ENCODE measurements at places on chromosomes 7 and 10.

- H3K36me3 ChIP-seq: no peaks in the 10 kb centered on the region
- DNase-seq: peak; percentile 29
- peak overlapping the region; percentile 6 for H3K4me3 ChIP-seq
- no peak overlapping the region for H3K27ac ChIP-seq
- peaks cover 35% of the 10 kb centered on the region for H3K4me1 ChIP-seq
These were observed 154.3 kb downstream of the ZNF365 start for GRCh38 chr10:62528441-62528840.

DNA sequence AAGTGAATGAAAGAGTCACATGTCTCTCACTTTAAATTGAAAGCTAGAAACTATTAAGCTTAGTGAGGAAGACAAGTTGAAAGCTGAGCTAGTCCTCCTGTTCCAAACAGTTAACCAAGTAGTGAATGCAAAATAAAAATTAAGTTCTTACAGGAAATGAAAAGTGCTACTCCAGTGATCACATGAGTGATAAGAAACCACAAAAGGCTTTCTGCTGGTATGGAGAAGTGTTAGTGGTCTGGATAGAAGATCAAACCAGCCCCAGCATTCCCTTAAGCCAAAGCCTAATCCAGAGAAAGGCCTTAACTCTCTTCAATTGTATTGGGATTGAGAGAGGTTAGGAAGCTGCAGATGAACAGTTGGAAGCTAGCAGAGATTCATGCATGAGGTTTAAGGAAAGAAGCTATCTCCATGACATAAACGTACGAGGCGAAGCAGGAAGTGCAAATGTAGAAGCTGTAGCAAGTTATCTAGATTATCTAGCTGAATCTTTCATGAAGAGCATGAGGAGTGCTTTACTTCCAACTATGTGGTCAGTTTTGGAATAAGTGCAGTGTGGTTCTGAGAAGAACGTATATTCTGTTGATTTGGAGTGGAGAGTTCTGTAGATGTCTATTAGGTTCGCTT, 261.6 kb downstream of the MDFIC start:
- H3K4me1 ChIP-seq: peaks cover 7% of the 10 kb centered on the region
- H3K27ac ChIP-seq: peak overlapping the region; percentile 56
- no peaks in the 10 kb centered on the region for H3K27me3 ChIP-seq
- DNase-seq: no peak

DNA sequence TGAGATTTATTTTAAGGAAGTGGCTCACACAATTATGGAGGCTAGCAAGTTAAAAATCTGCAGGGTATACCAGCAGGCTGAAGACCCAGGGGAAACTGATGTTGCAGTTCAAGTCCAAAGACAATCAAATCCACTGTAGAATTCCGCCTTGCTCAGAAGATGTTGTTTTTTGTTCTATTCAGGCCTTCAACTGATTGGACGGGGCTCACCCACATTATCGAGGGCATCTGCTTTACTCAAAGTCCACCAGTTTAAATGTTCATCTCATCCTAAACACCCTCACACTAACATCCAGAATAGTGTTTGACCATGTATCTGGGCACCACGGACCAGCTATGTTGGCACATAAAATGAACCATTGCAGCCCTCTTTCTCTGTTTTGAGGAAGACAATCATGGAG, 211.2 kb upstream of the GPR26 start:
- no peaks in the 10 kb centered on the region for H3K36me3 ChIP-seq
- no peak overlapping the region for H3K27ac ChIP-seq
- H3K4me3 ChIP-seq: no peak overlapping the region
- no peak for DNase-seq
- peaks cover 28% of the 10 kb centered on the region for H3K27me3 ChIP-seq
- H3K4me1 ChIP-seq: peaks cover 22% of the 10 kb centered on the region

DNA sequence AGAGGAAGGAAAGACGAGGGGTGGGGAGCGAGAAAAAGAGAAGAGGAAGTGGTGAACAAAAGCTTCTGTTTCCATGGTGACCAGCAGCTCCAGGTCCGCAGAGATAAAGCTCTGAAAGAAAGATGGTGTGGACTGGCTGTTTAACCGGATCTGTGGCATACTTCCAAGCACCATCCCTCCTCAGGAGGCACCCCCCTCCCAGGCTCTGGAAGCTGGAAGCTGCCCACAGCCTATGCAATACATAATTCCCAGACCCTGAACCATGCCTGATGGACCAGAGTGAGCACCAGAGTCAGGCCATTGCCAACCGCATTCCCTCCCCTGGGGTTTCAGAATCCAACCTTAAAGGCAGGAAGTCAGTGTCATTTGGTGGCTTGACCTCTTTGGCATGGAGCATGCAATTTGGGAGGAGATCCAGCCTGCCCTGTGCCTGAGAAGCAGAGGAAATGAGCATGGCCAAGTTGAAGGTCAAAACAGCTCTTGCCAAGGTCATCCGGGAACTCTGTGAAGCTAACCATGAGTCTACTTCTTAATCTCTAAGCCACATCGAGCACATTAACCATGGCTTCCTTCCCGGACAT, 22.2 kb upstream of the CPXM2 start:
- no peaks in the 10 kb centered on the region for H3K27me3 ChIP-seq
- peak; percentile 3 for DNase-seq
- no peaks in the 10 kb centered on the region for H3K36me3 ChIP-seq
- H3K4me1 ChIP-seq: peaks cover 6% of the 10 kb centered on the region
- H3K27ac ChIP-seq: no peak overlapping the region

DNA sequence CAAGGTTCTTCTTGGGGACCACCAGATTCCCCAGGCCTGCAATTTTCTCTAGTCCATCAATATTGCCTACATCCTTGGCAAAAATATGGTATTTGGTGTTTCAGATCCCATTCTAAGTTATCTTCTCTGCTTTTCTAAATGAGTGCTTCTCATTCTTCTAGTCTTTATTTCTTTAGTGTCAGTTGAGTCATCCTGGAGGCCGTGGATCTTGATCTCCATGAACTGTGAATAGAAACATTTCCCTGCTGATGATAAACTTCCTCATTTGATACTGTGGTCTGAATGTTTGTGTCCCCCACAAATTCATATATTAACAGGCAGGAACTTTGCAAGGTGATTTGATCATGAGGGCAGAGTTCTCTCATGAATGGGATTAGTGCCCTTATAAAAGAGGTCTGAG, 779.3 kb downstream of the INHBA start:
- DNase-seq: no peak
- no peaks in the 10 kb centered on the region for H3K27me3 ChIP-seq
- H3K27ac ChIP-seq: no peak overlapping the region
- no peaks in the 10 kb centered on the region for H3K36me3 ChIP-seq
- H3K4me1 ChIP-seq: no peaks in the 10 kb centered on the region

- H3K36me3 ChIP-seq: peaks cover 77% of the 10 kb centered on the region
- peak; percentile 40 for DNase-seq
- H3K27me3 ChIP-seq: no peaks in the 10 kb centered on the region
- peaks cover 7% of the 10 kb centered on the region for H3K4me1 ChIP-seq
These were observed 43.0 kb downstream of the SCRN1 start for GRCh38 chr7:29946428-29947186.

DNA sequence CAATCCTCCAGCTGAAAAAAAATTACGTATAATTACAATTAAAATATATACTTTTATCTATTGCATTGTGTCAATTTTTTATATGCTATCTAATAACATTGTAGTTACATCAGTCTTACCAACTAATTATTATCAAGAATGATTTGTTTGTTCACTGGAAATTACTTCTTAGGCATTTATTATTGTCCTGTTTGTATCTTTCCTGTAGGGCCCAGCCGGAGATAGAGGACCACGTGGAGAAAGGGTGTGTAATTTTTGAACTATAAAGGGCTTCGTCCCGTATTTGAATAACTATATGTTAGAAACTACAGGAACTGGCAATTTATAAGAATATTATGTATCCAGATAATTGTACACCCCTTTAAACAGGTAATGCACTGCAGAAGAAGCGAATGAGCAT, 4.1 kb downstream of the COL1A2 start:
- peaks cover 19% of the 10 kb centered on the region for H3K27me3 ChIP-seq
- no peaks in the 10 kb centered on the region for H3K4me1 ChIP-seq
- DNase-seq: no peak
- no peak overlapping the region for H3K4me3 ChIP-seq
- no peak overlapping the region for H3K27ac ChIP-seq

- H3K4me3 ChIP-seq: no peak overlapping the region
- H3K4me1 ChIP-seq: peaks cover 2% of the 10 kb centered on the region
- no peak for DNase-seq
- H3K36me3 ChIP-seq: no peaks in the 10 kb centered on the region
These were observed 6.9 kb upstream of the UNC5B start for GRCh38 chr10:71205468-71205867.

DNA sequence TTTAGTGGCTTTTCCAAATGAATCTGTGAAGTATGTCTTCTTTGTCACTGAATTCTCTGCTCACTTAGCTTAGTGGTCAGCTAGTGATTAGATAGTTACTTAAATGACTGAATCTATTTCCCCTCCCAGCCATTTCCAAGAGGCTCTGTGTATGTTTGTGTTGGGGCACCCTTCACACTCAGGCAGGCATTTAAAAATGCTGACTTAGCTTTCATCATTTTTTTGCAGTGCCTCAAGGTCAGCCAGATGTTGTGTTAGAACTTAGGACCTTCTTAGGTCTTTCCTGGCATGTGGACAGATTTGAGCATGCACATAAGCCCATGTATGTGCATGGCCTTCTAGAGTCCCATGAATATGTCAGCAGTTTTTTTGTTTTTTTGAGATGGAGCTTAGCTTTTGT, 25.4 kb upstream of the HHEX start:
- H3K4me1 ChIP-seq: no peaks in the 10 kb centered on the region
- H3K36me3 ChIP-seq: no peaks in the 10 kb centered on the region
- no peak overlapping the region for H3K27ac ChIP-seq
- H3K27me3 ChIP-seq: no peaks in the 10 kb centered on the region
- no peak for DNase-seq

DNA sequence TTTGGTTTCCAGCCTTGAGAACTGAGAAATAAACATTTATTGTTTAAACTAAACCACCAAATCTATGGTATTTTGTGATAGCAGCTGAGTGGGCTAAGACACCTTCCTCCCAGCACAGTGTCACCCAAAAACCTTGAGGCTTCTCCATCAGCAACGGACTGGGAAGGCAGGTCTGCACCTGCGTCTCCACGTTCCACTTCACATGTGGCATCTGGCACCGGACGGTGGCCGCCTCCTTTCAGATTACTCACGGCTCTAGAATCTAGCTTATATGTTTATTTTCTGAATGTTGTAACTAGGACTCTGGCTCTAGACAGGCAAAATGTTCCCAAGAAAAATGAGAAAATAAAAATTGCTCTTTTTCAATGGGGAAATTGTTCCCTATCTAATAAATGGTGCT, 201.0 kb downstream of the ADARB2 start:
- no peak overlapping the region for H3K4me3 ChIP-seq
- DNase-seq: no peak
- H3K4me1 ChIP-seq: no peaks in the 10 kb centered on the region
- no peaks in the 10 kb centered on the region for H3K36me3 ChIP-seq
- H3K27me3 ChIP-seq: no peaks in the 10 kb centered on the region

GRCh38 chr10:77135555-77135954, 502.1 kb downstream of the KCNMA1 start:
- H3K4me3 ChIP-seq: no peak overlapping the region
- no peak overlapping the region for H3K27ac ChIP-seq
- H3K4me1 ChIP-seq: no peaks in the 10 kb centered on the region
- DNase-seq: no peak
